ENCODE measurements at places on chromosomes 1 and 21. TPM values are rescaled to one million over a fixed set of nuclear protein-coding genes. Genes with fewer than 3 reads are reported as not detected.

Gene SFN
- total RNA-seq, result not detected

Gene A3GALT2
- total RNA-seq, result not detected

Gene CRP
- total RNA-seq, result not detected

Gene TCHHL1
- total RNA-seq, result not detected

Gene PRPF38B
- total RNA-seq, result 17.3 TPM

Gene OR6N1
- total RNA-seq, result not detected

GRCh38 chr1:91591175-91591974 lies 90.7 kb downstream of the CDC7 start:
- no peak for DNase-seq

GRCh38 chr1:229170274-229170673 lies 100.6 kb upstream of the RAB4A start:
- no peak for DNase-seq

- no peak for DNase-seq
These were observed 1563.2 kb downstream of the KCNT2 start for GRCh38 chr1:195045072-195045471.

- DNase-seq, result no peak
These were observed 107.8 kb upstream of the WNT4 start for GRCh38 chr1:22250724-22251123.

GRCh38 chr1:41640141-41640751 lies 155.8 kb upstream of the EDN2 start:
- no peak for DNase-seq

GRCh38 chr1:4711416-4712275 lies 57.2 kb downstream of the AJAP1 start:
- no peak for DNase-seq

GRCh38 chr1:180003026-180003695 lies 48.6 kb downstream of the CEP350 start:
- DNase-seq, result no peak

- DNase-seq, result no peak
These were observed 47.3 kb downstream of the TP73 start for GRCh38 chr1:3699596-3699995.

DNA sequence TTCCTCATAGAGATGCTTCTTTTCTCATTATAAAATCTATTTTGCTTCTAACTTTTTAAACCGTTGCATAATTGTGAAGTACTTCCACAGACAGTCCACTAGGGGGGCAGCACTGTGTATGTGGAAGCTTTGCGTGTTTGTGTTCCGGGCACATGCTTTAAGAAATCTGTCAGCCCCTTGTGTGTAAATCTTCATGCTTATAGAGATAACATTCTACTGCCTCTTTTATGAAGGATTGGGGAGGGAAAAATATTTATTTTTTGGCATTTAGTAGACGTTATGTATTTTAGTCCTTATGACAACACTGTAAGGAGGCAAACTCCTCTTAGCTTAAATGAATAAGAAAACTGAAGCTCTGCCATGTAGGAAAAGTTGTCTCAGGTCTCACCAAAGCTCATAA lies 157.3 kb upstream of the PTGFR start:
- DNase-seq, result no peak

DNA sequence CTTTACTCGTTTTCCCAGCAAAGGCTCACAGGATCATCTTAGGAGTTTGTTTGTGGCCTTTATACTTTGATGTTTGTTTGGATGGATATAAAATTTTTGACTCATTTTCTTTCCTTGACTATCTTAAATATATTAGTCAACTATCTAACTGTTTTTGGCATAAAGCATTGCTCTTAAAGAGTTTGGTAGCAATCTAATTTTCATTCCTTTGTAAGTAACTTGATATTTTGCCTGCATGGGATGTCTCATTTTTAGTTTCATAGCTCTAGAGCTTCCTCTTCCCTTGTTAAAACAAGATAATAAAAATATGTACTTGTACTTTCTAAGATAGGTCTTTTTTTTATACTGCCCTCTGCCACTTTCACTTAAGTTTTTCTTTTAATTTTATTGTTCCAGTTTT lies 161.9 kb downstream of the MAGI3 start:
- no peak for DNase-seq

DNA sequence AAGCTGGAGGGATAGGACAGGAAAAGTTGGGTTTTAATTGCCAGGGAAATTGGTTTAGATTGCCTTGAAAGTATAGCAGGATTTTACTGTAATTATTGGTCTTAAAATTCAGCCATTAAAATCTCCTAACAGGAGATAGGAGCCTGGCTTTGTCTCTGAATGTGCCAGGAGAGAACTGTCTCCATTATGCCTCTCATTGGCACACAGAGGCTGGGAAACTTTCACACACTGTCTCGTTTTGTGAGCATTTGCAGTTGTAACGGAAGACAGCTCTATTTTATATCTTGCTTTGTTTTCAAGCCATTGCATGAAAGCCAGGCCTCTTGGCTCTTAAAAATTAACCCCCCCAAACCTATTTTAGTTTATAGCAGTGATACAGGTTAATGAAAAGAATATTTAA lies 12.5 kb downstream of the DNAJC6 start:
- no peak for DNase-seq

- DNase-seq, result no peak
These were observed 15.0 kb upstream of the ANGPTL1 start for GRCh38 chr1:178885869-178886268.

- DNase-seq, result no peak
These were observed 6.2 kb downstream of the ERO1B start for GRCh38 chr1:236275586-236275985.

GRCh38 chr1:184771190-184771691 lies 16.6 kb upstream of the EDEM3 start:
- no peak for DNase-seq

Measured in heart right ventricle (tissue), 16 donors.